ENCODE measurements at places on chromosomes 5 and 9.

- no peak for DNase-seq
Observed at GRCh38 chr5:178514851-178515418, 75.3 kb downstream of the COL23A1 start.

- DNase-seq: no peak
Observed at GRCh38 chr5:141211-141610, 49.2 kb downstream of the PLEKHG4B start.

GRCh38 chr5:17619354-17619753 is 9.2 kb downstream of the TAF11L12 start:
- DNase-seq: no peak

- DNase-seq: no peak
Observed at GRCh38 chr9:134496413-134497282, 145.0 kb upstream of the COL5A1 start.

- no peak for DNase-seq
Observed at GRCh38 chr5:5605170-5605764, 182.8 kb downstream of the ICE1 start.

DNA sequence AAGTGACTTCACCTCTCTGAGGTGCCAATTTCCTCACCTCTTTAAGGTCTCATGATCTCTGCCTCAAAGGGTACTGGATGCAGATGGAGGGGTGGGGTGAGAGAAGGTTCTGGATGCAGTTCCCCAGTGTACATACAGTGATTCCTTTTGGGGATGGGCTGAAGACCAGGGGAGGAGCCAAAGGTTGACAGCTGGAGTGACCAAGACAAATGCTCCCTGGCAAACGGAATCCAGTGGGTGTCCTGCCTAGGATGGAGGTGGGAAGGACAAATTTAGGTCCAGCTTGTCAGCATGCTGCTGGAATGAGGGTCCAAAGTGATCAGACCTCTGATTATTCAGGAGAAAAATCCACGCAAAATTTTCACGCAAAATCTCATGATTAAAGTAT is 7.3 kb upstream of the LMX1B start:
- no peak for DNase-seq

- no peak for DNase-seq
Observed at GRCh38 chr5:1502046-1502736, 21.6 kb downstream of the LPCAT1 start.

GRCh38 chr5:149679876-149680809 is 50.0 kb upstream of the PPARGC1B start:
- no peak for DNase-seq

- DNase-seq: no peak
Observed at GRCh38 chr5:121006217-121006616, 542.1 kb downstream of the PRR16 start.

DNA sequence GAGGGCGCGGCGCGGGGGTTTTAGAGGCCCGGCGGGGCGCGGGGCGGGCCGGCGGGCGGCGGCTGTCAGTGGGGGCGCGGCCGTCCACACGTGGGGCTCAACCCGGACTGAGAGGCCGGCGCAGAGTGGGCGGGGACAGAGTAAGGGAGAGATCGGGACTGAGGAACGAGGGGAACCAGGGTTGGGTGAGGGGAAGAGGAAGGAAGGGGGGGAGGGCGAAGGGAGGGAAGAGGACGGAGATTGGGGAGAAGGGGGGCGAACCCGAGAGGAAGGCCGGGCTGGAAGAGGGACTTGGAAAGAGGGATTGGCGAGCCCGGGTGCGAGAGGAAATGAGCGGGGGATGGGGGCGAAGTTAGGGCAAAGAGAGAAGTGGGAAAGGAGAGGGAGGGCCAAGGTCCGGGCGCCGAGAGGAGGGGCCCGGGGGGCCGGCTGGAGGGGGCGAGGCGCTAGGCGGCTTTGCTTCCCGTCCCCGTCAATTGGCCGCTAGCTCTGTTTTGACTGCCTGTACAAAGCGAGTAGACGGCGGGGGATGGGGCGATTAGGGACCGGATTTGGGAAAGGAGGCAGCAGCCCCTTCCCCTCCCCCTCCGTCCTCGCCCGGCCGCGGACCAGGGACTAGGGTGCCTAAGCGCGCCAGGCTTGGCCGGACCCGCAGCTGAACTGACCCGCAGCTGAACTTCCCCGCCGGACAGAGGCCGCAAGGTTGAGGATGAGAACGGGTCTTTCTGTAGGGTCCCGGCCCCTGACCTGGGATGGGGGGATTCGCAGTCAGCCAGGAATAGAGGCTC is 399 bp upstream of the FBN2 start:
- DNase-seq: no peak

GRCh38 chr5:80008995-80009765 is 18.1 kb upstream of the MTX3 start:
- no peak for DNase-seq

DNA sequence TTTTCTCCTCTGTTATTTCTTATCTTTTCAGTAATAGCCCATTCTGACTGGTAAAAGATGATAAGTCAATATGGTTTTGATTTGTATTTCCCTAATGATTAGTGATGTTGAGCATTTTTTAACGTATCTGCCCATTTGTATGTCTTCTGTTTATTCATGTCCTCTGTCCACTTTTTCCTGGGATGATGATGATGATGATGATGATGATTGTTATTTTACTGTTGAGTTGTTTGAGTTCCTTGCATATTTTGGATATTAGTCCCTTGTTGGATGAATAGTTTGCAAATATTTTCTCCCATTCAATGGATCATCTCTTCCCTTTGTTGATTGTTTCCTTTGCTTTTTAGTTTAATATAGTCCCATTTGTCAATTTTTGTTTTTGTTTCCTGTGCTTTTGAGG is 27.0 kb downstream of the UTP15 start:
- no peak for DNase-seq

- DNase-seq: no peak
Observed at GRCh38 chr5:148403344-148403743, 19.6 kb downstream of the FBXO38 start.

GRCh38 chr5:158937381-158937952 is 162.2 kb downstream of the EBF1 start:
- DNase-seq: no peak

DNA sequence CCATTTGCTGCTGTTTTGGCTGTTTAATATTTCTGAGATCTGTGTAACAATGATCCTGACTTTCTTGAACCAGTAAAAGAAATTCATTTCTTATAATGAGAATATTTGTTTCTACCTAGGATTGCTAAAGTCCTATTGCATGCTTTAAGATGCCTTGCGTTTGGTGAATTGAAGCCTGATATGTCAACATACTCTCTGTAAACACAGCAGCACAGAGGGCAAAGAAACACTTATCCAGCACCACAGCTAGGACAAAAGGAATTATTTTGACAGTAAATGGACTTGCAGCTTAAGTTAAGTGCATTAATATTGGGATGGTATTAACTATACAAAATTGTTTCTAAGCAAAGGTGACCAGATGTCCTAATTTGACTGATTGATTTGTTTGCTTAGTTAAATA is 2031.2 kb upstream of the CDH6 start:
- DNase-seq: no peak

DNA sequence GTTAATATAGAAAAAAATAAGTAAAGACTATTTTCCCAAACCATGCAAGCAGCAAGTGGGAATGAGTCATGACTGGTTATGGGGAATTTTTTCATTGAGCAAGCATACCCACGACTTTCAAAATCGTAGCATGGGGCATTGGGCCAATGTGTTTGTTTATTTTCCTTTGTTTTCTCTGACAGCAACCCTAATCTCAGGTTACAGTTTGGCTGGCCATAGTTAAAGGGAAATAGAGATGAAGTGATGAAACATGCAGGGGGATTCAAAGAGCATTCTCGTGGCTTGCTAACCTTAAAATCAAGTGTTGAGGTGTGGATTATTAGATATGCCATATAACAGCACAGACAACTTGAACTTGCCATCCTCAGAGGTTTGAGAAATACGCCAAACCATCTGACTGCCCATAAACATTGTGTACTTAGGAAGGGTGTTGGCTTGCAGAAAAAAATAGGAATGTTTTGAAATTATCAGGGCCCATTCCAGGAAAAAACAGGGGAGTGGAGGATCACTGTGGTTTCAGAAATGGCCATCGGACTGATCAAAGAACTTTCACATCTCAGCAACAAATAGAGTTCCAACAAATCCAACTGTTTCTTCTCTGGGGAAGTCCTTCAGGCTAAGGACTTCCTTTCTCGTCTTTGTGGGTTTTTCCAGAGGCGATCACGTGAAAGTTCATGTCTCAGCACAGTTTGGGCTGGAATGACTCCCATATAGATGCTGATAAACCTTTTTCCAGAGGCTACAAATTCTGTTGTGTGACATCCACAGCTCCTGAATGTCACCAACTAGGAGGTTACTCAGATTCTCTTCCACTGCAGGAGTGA is 259.1 kb downstream of the SYK start:
- no peak for DNase-seq
